ENCODE measurements at places on chromosomes 1 and 21.

GRCh38 chr1:67052741-67053534 lies 1.0 kb downstream of the SLC35D1 start:
- no peak for DNase-seq

GRCh38 chr1:111183308-111184069 lies 17.0 kb downstream of the DENND2D start:
- no peak for DNase-seq

- DNase-seq, result peak; percentile 87
These were observed 20.4 kb downstream of the LURAP1 start for GRCh38 chr1:46223472-46223943.

- no peak for DNase-seq
These were observed 7.1 kb downstream of the PRRX1 start for GRCh38 chr1:170670802-170671628.

DNA sequence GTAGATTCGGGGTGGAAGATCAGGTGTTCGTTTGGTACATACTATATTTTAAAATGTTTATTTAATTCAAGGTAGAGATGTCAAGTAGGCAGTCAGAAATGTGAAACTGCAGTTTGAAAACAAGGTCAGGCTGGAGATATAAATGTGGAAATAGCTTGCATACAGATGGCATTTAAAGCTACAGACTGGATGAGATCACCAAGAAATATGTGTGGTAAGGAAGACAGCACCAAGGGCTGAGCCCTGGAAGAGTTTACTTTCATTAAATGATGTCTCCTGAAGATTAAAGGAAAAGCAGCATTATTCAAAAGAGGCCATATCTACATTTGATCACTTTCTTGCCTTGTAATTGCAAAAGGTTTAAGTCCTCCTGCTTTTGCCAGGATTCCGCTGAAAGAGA lies 271.3 kb downstream of the PTBP2 start:
- DNase-seq, result no peak

GRCh38 chr1:174726167-174726879 lies 273.4 kb upstream of the CACYBP start:
- DNase-seq, result peak; percentile 10

DNA sequence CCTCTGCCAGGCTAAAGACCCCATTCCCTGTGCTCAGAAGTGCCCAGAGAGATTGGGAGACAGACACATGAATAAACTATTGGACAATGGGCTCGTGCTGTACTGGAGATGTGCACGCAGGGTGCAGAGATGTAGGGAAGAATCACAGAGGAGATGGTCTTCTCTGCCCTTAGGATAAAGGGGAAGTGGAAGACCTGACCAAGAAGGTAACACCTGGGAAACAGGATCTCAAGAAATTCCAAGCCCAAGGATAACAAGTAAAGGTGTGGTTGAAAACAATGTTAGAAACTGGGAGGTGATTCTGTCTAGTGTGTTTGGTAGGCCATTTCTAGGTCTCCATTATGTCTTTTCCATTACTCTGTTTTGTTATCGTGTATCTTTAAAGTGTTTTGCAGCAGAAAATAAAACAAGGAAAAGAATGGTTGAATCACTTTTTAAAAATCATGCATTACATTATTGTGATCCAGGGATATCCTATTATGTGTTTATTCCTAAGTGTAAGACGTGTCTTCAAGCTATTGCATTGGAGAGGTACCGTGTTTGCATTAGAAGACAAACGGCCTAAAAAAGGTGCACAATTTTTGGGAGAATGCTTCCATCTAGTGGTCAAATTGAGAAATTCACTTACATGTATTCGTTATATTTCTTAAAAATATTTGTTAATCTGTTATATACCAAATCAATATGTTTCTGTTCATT lies 40.8 kb upstream of the KCTD3 start:
- peak; percentile 43 for DNase-seq

DNA sequence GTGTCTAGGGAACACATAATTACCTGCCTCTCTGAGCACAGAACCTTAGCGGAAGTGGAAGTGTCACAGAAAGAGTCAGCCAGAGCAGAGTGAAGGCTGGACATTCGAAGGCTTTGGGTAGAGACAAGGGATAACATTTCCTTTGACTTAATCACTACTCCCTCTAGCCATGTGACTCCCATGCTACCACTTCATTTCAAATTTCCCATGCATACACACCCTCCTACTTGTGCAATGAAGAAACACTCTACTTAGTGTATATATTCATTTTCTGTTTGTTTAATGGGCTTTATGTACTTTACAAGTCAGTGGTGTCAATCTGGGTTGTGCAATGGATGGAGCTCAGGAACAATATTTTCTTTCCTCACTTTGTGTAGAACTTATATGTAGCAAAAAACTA lies 6.9 kb downstream of the ANKRD35 start:
- no peak for DNase-seq

DNA sequence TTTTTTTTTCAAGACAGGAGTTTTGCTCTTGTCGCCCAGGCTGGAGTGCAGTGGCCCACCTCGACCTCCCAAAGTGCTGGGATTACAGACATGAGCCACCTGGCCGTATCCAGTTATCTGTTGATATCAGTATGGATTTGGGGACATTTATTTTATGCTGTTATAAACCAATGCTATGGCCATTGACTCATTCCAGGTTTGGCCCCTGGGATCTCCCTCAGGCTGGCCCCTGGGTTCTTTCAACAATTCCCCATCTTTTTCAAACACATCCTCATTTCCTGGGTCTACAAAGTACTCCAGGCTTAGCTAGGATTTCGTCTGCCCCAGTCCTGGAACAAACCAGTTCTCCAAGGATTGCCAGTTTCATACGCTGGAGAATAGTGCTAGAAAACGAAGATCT lies 44.1 kb downstream of the WDR4 start:
- no peak for DNase-seq

- DNase-seq, result no peak
These were observed 11.9 kb downstream of the ECE1 start for GRCh38 chr1:21278208-21278859.

DNA sequence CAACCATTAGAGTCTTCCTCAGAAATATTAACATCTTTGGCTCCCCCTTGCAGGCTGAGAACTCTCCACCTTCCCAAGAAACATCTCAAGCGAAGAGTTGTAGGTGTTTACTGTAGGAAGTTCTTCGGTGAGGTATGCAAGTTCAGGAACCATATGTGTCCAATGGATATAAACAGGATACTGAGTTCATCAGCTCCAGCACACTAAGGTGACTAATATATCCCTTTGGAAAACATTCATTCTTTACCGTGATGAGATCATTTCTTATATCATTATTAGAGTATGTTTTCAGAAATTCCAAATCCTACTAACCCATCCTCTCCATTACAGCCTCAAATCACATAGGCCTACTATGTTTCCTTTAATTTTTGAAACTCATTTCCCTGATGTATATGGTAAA lies 37.3 kb upstream of the PRMT6 start:
- no peak for DNase-seq

DNA sequence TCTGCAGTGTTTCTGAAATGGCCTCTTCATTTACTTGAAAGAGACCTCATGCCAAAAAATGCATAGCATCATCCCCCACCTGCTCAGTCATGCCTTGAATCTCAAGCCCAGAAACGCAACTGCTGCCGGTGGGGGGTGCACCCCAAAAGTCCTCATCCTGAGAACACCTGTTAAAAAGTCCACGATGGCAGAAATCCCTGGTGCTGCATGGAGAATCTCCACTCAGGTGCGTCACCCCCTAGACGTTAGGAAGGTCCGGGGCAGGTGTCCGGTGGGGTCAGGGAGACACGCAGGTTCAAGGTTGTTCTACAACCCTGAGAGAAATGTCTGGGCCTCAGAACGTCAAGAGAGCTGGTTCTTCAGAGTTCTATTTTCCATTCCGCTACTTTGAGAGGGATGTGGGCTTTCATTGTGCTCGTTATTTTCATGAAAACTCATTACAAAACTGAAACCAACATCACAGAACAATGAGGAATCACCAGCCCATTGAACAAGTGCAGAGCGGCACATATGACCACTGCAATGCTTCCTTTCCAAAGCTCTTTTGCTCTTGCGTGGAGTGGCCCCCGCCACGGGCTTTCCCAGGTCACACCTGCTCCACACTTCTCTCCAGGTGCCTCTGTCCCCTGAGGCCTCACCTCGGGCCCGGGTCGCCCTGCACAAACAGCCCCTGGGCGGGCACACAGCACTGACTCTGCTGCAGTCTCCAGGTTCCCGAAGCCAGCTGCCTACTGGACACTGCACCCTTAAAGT lies 201.9 kb downstream of the TOMM20 start:
- DNase-seq, result no peak

GRCh38 chr1:246725191-246725590 lies 982 bp downstream of the SCCPDH start:
- DNase-seq, result no peak

GRCh38 chr1:95325349-95325748 lies 91.3 kb downstream of the RWDD3 start:
- DNase-seq, result no peak

GRCh38 chr1:57272601-57273000 lies 151.3 kb downstream of the DAB1 start:
- no peak for DNase-seq

- no peak for DNase-seq
These were observed 19.7 kb upstream of the TSPEAR start for GRCh38 chr21:44730951-44731579.

- DNase-seq, result no peak
These were observed 45.1 kb downstream of the PGBD5 start for GRCh38 chr1:230381049-230381467.

GRCh38 chr1:183961132-183961531 lies 76.4 kb downstream of the COLGALT2 start:
- DNase-seq, result no peak

- no peak for DNase-seq
These were observed 63.1 kb upstream of the IGSF5 start for GRCh38 chr21:39681845-39682244.

- DNase-seq, result no peak
These were observed 4.4 kb upstream of the HNRNPU start for GRCh38 chr1:244868484-244869363.

GRCh38 chr1:15178571-15179484 lies 25.3 kb downstream of the TMEM51 start:
- DNase-seq, result peak; percentile 93

DNA sequence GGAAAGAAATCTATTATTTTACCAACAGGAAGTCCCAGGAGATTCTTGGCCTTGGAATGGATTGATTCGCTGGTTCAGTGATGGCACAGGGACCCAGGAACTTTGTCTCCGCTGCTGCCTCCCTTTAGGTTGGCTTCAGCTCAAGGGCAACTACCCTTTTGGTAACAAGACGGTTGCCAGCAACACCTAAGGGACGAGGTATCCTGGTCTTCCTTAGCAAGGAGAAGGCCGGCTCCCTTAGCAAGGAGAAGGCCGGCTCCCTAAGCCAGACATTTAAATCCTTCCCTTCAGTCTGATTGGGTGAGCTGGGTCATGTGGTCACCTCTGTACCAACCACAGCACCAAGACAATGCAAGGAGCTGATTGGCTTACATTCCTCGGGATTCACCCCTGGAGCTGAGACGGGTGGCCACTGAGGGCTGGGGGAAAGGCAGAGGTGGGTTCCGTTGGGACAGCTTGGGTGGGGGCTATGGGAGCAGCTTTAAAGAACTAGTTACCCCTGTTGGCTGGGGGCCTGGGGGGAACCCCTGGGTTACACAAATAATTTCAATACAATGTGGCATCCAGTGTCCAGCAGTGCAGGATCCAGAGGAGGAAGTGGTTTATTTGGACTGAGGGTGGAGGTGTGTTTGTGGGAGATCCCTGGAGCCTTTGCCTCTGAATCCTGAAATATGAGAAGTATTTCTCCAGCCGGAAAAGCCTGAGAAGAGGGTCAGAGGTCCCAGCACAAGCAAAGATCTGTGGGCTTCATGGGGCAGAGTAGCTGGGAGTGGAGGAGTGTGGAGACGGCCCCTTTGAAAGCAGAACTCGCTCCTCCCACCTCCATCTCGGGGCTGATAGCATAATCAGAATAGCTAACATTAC lies 20.7 kb upstream of the CLIC4 start:
- peak; percentile 84 for DNase-seq

DNA sequence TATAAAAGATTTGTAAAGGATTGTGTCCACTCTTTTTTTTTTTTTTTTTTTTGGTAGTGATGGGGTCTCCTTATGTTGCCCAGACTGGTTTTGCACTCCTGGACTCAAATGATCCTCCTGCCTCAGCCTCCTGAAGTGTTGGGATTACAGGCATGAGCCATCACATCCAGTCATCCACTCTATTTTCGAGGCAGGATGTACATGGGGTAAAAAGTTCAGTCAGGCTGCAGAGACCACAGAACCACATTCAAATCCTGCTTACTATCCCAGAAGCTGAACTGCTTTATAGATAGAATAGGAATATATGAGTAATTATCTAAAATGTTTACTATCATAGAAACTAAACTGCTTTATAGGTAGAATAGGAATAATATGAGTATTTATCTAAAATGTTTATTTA lies 26.0 kb upstream of the KCNK2 start:
- no peak for DNase-seq

DNA sequence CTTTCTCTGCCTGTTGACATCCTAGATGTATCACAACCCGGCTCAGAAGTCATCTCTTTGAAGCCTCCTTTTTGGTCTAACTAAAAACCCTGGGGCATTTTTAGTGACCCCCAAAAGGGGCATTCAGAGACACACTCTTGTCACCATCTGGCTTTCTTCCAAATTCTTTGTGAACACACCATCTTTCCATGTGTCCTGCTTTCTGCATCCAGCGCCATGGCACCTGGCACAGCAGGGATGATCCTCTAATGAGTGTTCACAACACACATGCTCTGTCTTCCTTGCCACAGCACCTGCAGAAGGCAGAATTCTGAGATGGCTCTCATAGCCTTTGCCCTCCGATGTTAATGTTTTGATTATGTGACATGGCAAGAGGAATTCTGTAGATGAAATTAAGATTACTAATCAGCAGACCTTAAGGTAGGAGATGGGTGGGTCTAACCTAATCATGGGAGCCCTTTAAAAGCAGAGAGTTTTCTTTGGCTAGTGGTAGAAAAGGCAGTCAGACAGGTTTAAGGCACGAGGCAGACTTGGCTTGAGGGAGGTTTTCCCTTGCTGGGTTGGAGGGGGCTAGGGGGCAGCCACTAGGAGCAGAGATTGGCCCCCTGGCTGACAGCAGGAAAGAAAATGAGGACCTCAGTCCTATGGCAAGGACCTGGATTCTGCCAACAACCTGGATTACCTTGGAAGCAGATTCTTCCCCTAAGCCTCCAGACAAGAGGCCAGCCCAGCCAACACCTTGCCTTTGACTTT lies 4.9 kb upstream of the TMEM61 start:
- DNase-seq, result no peak

GRCh38 chr1:235998812-235999211 lies 66.1 kb downstream of the NID1 start:
- no peak for DNase-seq

DNA sequence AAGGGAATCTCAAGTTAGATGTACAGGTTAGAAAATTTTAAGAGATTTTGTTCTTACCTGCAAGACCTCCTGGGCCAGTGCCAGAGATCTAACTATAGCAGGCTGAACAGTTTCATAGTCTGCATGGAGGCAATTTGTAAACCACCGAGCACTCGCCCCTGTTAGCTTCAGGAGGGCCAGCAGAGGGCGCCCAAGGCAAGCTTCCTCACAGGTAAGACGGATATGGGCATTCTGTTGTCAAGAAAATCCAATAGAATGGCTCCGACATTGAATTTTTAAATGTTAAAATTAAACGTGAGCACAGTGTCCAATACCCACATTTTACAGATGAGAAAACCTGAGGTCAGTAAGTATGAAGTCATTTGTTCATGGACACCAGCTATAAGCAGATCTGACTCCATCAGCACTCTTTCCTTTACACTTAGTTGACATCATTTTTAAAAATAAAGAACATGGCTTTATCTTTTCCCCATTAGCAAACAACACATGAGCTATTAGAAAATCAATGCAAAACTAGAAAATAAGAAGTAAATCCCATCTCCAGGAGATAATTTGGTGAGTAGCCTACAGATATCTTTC lies 2.2 kb downstream of the REG4 start:
- peak; percentile 64 for DNase-seq

- peak; percentile 79 for DNase-seq
These were observed 8.0 kb upstream of the PKP1 start for GRCh38 chr1:201275253-201275666.

Measured in HCT116 (cell line).